ENCODE measurements at places on chromosomes 5 and 9.

- no peak for DNase-seq
Observed at GRCh38 chr9:126125992-126126409, 200.6 kb upstream of the MVB12B start.

DNA sequence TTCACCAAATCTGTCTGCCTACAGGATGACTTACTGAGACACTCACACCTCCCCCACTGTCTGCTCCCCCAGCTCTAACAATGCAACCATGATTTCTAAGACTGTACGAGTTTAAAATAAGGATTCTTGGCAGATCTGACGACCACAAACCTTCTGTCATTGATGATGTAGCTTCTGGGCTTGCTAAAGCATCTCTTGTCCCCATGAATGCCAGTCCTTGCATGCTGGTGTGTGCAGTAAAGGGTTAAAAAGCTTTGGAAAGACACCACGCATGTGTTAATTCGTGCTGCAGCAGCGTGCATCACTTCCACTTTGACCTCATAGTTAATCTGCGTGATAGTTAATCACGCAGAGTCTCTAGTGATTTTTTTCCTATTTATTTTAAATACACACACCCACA is 411 bp upstream of the GABRG2 start:
- DNase-seq, result no peak

GRCh38 chr5:111829701-111830100 is 72.7 kb upstream of the NREP start:
- peak; percentile 70 for DNase-seq

DNA sequence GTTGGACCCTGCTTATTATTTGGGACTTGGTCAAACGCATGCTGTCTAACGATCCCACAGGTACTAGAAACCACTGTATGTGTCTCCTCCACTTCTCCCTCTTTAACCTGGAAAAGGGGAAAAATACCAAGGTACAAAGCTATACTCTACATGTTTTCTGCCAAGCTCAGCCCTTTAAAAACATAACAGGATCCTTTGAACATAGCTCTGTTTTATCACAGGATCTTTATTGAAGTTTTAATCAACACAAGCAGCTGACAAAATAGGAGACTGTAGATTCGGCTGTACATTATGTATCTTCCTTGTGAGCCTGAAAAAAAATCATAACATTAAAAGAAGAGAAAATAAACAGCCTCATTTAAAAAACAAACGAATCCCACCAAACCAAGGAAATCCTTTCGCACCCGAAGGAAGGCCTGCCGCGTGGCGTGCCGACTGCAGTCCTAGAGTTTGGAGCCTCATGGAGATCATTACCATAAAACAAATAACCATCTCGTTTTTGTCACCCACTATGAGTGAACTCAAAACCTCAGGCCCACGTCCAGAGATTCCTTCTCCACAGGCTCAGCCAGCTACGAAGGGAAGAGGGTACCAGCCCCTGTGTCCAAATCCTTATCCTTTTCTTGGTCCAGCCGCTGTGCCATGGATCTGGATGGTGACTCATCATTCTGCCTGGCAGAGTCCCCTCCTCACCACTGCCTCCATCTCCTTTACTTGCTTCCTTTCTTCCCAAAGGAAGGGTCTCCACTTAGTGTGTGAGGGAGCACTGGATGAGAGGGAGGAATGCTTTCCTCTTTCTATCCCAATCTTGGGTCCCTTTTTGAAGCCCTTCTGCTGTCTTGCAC is 651.1 kb downstream of the CCDC171 start:
- no peak for DNase-seq

GRCh38 chr9:19631181-19631580 is 157.7 kb downstream of the SLC24A2 start:
- peak; percentile 33 for DNase-seq

DNA sequence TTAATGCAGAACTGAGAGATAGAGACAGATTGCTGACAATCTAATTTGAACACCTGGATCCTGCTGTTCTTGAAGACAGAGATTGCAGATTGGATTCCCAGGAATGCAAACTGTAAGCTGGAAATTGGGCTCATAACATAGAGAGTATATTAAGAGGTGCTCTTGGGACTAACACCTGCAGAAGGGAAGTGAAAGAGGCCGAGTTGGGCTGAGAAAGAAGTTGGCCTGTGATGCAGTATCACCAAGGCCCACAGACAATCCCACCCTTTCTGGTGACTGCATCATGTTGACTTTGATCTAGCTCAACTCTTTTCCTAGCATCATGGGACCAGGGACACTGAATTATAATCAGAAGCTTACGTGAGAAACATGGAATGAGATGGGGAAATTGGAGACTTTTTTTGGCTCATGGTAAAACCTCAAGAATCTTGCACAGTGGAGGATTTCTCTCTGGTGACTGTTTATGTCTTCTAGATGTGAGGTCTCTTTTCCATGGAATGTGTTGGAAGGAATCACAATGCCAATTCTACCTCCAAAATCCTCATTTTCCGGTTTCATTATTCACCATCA is 36.5 kb upstream of the NUDT12 start:
- no peak for DNase-seq

- peak; percentile 15 for DNase-seq
Observed at GRCh38 chr9:16001856-16002255, 449.0 kb downstream of the CCDC171 start.

- DNase-seq, result peak; percentile 96
Observed at GRCh38 chr5:87121304-87122150, 146.2 kb upstream of the RASA1 start.

DNA sequence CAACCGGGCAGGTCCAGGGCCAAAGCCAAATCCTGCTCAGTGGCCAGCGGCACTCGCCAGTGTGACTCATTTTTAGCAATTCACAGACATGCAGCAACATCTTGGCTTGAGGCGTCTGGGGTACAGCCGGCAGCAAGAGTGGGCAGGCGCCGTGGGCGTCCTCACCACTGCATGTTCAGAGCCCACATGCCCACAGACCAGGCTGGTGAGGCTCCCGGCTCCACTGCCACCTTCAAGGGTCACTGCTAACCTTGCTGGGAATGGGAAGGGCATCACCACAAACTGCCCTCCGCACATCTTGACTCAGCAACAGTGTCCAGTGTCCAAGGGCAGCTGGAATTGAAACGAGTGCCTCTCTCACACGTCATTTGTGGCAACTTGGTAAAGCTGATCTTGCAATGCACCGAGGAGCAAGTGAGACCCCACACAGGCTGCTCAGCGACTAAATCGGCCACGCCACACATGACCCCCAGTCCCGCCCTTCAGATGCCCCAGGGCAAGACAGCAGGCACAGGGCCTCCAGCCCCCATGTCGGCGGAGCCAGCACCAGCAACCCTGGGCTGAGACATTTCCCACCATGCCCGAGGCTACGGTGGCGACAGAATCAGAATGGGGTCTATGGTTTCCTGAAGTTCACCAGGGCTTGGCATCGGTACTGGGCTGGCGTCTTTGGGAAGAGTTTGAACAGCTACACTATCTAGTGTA is 140.3 kb downstream of the ROR2 start:
- peak; percentile 18 for DNase-seq

- no peak for DNase-seq
Observed at GRCh38 chr5:146852089-146852488, 26.5 kb downstream of the PPP2R2B start.

GRCh38 chr9:122332083-122332482 is 38.7 kb upstream of the PTGS1 start:
- no peak for DNase-seq

DNA sequence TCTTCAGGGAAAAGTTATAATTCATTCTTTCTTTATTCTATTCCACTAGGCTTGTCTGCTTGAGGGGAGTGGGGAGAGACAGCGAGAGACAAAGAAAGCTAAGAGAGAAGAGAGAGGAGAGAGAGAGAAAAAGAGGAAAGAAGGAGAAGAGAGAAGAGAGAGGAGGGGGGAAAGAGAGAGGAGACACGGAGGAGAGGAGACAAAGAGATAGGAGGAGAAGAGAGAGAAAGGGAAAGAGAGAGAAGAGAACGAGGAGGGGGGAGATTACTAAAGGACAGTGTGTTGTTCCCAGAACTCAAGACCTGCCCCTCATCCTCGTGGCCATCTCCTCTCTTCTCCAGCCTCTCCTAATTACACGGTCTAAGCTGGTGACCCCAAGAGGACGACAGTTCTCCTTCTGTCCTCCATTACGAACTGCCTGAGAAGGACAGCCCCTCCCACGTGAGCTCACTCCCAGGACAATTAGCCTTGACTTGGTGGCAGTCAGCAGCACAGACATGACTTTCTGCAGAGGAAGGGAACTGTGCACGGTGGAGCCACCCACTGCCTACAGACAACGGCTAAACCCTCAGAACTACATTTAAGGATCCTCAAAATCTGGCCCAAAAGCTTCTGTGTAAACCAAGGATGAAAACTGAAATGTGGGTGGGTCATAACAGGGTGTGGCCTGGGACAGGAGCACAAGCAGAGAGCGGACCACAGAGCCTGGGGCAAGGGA is 99.1 kb downstream of the COL23A1 start:
- DNase-seq, result no peak

DNA sequence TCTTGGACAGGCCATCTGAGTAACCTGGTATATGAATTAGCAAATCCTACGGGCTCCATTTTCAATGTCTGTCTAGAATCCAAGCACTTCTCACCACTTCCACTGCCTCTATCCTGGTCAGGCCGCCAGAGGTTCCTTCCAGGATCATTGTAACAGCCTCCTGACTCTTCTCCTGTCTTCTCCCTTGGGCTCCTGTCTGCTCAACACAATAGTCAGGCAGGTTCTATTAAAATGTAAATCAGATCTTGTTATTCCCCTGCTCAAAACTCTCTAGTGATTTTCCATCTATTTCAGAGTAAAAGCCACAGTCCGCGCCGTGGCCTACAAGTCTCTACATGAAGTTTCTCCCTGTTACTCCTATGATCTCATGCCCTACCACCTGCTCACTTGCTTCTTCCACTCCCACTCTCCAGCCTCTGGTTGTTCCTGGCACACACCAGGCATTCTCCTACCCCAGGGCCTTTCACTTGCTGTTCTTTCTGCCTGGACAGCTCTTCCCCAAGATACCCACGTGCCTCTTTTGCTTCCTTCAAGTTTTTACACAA is 21.7 kb downstream of the ZNF366 start:
- peak; percentile 93 for DNase-seq

- DNase-seq, result no peak
Observed at GRCh38 chr9:5670079-5670478, 41.2 kb downstream of the RIC1 start.

GRCh38 chr5:77937015-77937908 is 161.1 kb upstream of the TBCA start:
- no peak for DNase-seq

- DNase-seq, result no peak
Observed at GRCh38 chr9:107251756-107252322, 31.2 kb upstream of the RAD23B start.

GRCh38 chr5:57316798-57317327 is 143.0 kb downstream of the GPBP1 start:
- DNase-seq, result peak; percentile 85

DNA sequence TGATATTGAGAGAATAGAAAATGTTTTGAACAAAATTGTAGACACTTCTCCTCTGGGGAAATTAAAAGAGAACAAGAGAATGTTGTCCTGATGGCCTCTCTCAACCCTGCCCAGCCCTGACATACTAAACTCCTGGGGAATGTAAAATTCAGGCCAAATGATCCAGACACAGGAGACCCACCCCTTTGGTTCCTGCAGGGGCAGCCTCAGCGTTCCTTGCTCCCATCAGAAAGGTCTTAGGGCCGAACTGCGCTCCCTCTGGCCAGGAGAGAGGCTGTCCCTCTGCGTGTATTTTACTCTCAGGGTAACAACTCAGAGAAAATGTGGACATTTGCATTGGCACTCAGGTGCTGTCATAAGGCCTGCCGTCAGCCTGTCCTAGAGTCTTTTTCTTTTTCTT is 616.3 kb upstream of the KLF4 start:
- no peak for DNase-seq

- DNase-seq, result no peak
Observed at GRCh38 chr5:129073111-129073510, 21.4 kb upstream of the ISOC1 start.

GRCh38 chr5:11104210-11104609 is 343.2 kb upstream of the DAP start:
- no peak for DNase-seq

- no peak for DNase-seq
Observed at GRCh38 chr5:31385774-31386537, 145.9 kb downstream of the DROSHA start.

Data from bronchial epithelial cell (primary cell).